ENCODE measurements at places on chromosomes 6 and 20. TPM values are rescaled to one million over a fixed set of nuclear protein-coding genes. Genes with fewer than 3 reads are reported as not detected.

GRM1 gene
- total RNA-seq: not detected

ADGB gene
- total RNA-seq: not detected

DNAH8 gene
- not detected for total RNA-seq

DDO gene
- total RNA-seq: not detected

TSPO2 gene
- total RNA-seq: not detected

AVP gene
- total RNA-seq: not detected

TINAG gene
- total RNA-seq: not detected

EGFL8 gene
- 21.6 TPM for total RNA-seq

TRIM26 gene
- 53.3 TPM for total RNA-seq

ZBTB2 gene
- 17.0 TPM for total RNA-seq

KCNS1 gene
- not detected for total RNA-seq

TM9SF4 gene
- 40.7 TPM for total RNA-seq
